ENCODE measurements at places on chromosomes 3 and 15.

GRCh38 chr3:195284842-195285241 is 13.9 kb upstream of the XXYLT1 start:
- no peak for DNase-seq

GRCh38 chr15:56821721-56822425 is 88.6 kb upstream of the ZNF280D start:
- DNase-seq: no peak

GRCh38 chr15:51382787-51383186 is 41.3 kb downstream of the GLDN start:
- DNase-seq: no peak

- DNase-seq: no peak
Observed at GRCh38 chr3:30602946-30603345, 3.5 kb upstream of the TGFBR2 start.

DNA sequence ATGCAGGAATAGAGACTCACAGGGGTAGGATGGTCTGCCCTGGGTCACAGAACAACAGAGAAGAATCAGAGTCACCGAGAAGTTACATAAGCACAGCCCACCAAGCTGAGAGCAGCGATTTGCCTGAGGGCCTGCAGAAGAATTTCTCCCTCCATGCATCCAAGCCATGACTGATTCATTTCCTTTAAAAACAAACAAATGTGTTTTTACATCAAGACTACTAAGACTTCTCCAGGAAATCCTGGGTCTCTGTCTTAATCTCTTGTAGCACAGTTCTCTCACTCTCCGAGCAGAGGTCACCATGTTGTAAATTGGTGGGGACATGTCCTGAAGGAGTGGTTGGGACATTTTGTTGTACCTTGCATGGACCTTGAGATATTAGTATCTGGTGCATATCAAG is 159.8 kb downstream of the THSD4 start:
- DNase-seq: no peak

All from suprapubic skin (tissue), 4 donors.